Islet precursor cell (in vitro differentiated cells): ENCODE measurements at places on chromosomes 16 and 17.

- DNase-seq: peak; percentile 92
Measured at GRCh38 chr17:1643293-1643998, 2.1 kb downstream of the SCARF1 start.

GRCh38 chr16:67525176-67525860 is 3.3 kb upstream of the RIPOR1 start:
- DNase-seq: peak; percentile 63

GRCh38 chr16:371515-372301 is 1.4 kb upstream of the MRPL28 start:
- DNase-seq: no peak

GRCh38 chr16:2469399-2470233 is 1.5 kb upstream of the NTN3 start:
- no peak for DNase-seq

DNA sequence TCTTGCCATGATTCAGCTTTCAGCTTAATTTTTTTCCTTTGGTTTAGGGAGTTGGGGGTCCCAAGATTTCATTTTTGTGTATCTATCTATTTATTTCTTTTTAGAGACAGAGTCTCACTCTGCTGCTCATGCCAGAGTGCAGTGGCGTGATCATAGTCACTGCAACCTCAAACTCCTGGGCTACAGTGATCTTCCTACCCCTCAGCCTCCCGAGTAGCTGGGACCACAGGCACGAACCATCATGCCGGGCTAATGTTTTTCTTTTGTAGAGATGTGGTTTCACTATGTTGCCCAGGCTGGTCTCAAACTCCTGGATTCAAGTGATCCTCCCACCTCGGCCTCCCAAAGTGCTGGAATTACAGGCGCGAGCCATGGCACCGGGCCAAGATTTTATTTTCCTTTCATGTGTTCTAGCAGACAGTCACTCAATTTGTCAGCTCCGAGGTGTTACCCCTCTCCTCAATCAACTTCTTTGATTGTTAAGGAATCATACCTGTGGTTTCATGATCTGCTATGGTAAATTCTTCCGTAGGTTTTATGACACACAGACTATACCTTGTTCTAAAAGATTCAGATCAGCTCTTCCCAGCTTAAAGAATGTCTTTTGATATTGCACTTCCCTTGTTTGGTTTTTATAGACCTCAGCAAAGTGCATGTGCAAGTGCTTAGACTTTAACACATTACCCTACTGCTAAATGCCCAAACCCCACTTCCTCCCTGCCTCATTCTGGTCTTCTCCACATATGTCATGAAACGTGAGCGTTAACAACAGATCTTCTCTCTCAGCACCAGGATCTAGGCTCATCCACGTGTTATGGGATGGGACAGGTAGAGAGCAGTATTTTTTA is 13.0 kb downstream of the UNC45B start:
- no peak for DNase-seq

- no peak for DNase-seq
Measured at GRCh38 chr16:931626-932500, 38.9 kb downstream of the LMF1 start.

- no peak for DNase-seq
Measured at GRCh38 chr17:29874931-29875596, 55.0 kb downstream of the SSH2 start.

- no peak for DNase-seq
Measured at GRCh38 chr16:27285676-27286196, 17.2 kb upstream of the NSMCE1 start.

DNA sequence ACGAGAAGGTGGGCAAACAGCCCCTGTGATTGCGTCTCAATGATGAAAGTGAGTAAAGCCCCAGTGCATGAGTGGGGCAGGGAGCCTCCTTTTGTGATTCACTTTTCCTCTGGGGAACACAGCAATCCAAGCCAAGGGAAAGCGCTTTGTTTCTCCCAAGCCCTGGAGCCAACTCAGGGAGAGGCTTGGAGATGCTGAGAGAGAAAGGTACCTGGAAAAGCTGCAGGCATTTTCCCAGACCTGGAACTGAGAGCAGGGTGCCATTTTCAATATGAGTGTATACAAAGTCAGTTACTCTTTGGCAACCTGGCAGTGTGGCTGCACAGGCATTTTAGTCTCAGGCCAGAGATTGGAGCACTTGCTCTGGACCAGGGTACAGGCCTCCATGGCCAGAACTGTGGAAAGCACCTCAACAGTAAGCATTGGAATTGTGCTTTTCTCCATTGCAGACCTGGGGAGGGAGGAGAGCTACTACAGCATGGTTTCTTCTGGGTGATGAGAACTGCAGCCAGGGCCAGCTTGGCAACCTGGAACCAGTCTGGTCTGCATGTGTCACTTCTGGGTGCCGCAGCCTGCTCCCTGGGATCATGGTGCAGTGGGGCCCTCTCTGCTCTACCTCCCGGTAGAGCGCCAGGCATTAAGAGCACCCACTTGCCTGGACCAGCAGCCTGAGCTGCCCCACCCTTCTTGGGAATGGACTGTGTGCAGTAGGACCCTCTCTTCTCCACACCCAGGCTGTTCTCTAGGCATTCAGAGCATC is 89.0 kb upstream of the CDH5 start:
- peak; percentile 47 for DNase-seq

DNA sequence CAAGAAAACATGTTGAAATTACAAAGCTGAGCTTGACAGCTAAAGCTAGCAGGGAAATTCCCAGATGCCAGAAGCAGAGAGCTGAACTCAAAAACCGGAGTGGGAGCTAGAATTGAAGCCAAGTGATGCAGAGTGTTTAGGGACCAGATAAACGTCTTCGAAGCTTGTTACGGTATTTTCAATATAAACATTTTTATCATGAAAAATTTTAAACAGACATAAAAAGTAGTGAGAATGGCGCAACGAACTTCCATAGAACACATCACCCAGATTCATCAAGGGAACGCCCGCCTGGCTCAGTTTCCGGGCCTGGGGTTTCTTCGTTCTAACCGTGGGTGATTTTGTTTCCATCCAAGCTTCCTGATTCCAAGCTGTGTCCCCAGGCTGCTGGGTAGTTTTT is 18.1 kb downstream of the SPNS2 start:
- DNase-seq: no peak

DNA sequence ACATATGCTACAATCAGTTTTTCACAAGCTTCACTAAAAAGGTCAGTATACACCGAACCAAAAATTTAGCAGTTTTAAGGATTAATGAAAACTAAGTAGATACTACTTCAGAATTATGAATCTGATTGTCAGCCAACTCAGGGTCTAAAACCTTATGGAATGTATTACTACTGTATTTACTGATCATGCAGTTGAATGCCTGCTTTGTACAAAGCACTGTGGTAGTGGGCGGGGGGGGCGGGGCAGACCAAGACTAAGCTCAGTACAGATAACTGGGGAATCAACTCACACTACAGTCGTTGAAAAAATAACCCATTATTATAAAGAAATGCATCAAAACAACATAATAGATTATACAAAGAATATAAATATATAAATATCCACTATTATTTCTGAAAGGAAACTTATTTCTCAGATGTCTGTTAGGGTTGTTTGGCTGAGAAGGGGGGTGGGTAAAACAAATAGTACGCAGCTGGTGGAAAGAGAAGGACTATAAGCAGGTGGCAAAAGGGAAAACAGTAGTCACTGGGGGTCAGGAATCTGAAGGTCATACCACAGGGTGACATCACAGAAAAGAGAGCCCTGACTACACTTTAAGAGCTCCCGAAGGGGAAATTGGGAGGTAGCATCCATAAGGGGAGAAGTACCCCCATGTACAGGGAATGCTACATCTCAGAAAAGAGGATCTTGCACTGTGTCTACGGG is 109.4 kb upstream of the AXIN2 start:
- DNase-seq: no peak

DNA sequence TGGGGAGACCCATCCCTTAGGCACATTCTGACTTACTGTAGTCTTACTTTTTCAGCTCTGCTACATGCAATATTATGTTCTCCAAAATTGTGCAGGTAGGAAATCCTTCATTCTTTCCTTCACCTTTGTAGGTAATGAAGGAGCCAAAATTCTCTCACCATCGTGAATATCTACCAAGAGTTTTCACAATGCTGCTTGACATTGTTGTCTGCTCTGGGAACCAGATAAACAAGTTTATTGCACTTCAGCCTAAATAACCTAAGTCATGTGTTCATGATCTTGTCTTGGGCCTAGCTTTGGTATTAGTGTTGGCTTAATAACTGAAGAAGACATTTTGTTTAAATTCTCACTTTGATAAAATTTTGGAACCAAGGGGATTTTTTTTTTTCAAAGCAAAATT is 110.8 kb upstream of the ELAC2 start:
- no peak for DNase-seq

DNA sequence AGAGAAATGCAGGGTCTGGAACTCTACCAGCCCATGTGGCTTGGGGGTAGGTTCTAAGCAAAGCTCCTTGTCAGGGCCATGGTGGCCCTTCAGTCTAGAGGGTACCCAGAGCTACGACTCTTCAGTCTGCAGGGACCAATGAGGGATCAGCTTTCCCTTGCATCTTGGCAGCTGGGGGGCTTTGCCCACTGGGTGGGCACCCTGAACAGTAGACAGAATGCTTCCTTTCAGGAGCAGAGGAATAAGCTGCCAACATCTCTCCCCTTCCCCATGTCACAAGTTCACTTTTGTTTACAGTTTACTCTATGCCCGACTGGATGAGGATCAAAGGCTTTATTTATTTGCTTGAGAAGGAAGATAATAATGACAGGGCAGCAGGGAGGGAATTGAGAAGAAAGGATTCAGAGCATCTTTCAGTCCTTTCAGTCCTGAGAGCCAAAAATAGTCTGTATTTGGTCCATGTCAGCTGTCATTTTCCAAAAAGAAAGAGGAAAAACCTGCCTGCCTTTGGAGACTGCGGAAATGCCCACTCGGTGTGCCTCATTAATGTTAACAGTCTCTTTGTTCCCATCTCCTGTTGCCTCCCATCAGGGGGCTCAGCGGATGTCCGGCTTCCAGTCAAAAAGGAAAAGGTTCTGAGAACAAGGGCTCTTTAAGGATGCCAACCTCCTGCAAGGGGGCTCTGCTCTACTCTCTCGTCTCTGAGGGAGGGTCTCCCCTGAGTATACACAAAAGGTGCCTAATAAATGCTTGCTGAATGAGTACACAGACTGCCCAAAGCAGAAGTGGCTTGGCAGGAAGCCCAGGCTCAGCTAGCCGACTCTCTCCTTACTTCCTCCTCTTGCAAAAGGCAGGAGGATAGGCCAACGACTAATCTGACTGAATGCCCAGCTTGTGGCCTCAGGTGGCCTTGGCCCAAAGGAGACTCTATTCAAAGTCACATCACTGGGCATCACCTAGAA is 17.1 kb downstream of the TRAF4 start:
- DNase-seq: no peak

DNA sequence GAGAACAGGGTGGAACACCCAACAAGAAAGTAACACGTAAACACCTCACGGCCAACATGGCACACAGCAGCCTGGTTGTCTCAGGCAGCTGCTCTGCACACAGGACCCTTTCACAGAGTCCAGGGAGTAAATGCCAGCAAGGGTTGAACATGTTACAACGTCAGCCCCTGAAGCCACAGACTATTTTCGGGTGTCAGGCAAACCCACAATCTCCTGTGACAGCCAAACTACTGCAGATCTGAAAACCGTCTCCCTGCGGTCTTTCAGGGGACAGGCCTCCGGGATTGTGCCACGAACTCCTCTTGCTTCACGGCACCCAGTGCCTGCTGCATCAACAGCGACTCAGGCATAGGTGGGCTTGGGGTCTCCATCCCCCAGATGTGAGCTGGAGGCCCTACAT is 127.7 kb downstream of the XYLT1 start:
- DNase-seq: no peak

DNA sequence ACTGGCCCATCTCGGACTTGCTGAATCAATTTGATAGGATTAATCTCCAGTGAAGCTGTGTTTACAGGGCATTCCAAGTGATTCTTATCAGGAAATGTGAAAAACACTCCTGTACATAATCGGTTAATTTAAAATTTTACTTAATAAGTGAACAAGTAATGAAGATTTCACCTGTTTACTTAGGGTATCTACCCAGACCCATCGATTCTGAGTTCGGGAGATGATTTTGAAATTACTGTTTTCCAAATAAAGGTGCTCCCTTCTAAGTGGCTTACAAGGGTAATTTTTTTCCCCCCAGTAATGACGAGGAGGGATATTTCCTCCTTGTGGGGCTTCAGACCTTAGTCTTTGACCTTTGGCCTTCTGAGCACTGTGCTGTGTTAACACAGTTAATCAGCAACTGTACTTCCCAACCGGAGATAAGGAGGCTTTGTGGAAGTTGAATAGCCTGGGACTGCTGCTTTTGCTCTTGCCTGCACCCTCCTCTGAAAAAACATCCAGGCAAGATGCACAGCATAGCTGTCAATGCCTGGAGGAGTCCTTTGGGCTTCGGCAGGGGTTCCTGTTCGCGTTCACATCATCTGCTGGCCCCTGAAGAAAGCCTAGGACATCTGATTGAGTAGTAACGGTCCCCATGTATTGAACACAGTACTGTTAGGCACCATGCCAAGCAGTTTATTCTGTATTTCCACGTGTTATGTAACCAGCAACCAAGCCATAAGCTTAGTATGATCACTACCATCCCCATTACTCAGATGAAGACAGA is 1.8 kb downstream of the FAHD1 start:
- DNase-seq: no peak

- DNase-seq: no peak
Measured at GRCh38 chr17:17706140-17707060, 25.1 kb downstream of the RAI1 start.

GRCh38 chr17:33039874-33040273 is 48.2 kb downstream of the SPACA3 start:
- DNase-seq: peak; percentile 40

GRCh38 chr16:70691223-70692129 is 5.6 kb upstream of the MTSS2 start:
- no peak for DNase-seq

DNA sequence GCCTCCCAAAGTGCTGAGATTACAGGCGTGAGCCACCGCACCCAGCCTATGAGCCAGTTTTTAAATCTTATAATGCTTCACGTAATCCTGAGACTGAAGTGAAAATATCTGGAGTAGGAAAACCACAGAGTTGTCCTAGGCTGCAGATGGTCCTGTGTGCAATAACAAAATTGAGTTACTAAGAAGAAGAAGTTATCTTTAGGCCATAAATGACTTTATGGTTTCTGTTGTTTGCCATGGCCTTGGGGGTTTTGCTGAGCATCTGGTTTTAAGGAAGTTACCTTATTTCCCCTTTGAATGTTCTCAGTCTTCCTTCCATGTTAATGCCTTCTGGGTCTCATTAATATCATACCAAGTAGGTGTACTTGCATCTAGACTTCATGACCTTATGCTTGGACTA is 16.5 kb downstream of the NMT1 start:
- no peak for DNase-seq

DNA sequence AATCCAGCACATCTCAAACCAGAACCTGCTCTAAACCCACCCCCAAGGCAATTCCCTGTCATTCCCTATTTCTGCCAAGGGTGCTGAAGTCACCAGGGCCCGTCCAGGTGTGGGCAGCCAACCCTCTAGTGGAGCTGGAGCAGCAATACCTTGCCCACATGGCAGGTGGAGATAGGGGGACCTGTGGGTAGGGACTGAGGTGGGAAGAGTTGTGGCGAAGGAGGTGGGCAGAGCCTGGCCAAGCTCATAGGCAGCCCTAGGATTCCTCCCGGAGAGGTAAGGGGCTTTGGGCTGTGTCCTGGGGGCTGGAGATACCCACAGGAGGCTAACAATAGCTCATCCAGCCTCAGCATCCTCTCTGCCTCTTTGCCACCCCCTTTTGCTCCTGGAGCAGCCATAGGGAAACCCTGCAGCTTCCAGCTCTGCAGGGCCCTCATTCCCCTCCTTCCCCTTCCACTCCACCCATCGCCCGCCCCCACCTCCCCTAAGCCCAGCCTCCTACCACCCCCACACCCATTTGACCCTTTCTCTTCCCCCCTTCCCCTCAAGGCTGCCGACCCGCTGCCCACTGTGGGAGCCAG is 30.4 kb upstream of the CRHR1 start:
- DNase-seq: no peak

GRCh38 chr16:31868164-31868563 is 5.4 kb upstream of the ZNF267 start:
- no peak for DNase-seq
